ENCODE measurements at places on chromosomes 1 and 21. TPM values are rescaled to one million over a fixed set of nuclear protein-coding genes. Genes with fewer than 3 reads are reported as not detected.
A peak's percentile ranks its signal among the peaks of the same experiment; 100 is the strongest.

DNA sequence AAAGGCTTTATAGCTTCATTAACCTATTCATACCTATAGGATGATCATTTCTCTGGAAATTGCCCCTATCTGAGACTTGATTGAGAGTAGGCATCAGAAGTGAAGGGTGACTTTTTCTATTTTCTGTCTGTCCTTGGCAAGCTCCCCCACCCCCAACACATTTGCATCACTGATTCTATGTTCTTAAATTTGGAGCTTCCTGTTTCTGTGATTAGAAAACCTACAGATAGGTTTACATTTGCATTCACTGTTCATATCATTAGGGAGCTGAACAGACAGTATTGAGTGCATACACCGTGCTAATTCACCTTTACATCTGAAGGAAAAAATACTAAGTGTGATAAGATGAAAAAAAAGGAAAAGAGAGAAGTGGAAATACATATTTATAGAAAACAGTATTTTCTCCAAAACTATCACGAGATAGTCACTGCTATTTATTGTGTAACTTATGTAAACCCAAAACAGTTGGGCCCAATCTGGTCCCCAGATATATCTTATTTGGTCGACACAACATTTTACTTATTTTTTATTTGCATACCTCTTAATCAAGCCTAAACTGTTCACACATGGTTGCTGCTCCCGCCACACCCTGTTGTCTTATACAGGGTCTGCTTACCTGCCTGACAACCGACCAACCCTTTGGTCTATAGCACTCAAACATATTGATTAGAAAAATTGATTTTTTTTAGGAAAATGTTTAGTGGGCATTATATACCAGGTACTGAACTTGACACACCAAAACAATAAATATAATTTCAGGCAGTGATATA lies 218.8 kb downstream of the NTNG1 start:
- no peak for DNase-seq

The SPAG17 gene
- 1.2 TPM for total RNA-seq

DNA sequence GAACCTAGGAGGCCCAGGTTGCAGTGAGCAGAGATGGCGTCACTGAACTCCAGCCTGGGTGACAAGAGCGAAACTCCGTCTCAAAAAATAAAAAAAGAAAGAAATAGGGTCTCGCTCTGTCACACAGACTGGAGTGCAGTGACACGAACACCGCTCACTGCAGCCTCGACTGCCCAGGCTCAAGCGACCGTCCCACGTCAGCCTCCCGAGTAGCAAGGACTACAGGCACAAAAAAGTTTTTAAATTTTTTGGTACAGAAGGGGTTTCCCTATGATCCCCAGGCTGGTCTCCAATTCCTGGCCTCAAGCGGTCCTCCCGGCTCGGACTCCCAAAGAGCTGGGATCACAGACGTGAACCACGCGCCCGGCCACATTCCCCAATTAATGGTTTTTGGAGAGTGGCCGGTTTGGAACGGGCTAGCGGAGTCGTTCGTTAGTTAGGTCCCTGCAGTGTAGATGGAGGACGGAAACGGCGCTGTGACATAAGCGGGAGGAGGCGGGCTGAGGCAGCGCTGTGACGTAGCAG lies 611 bp upstream of the GUK1 start:
- DNase-seq = no peak

The SOD1 gene
- total RNA-seq = 155 TPM

GRCh38 chr21:15775981-15776380 lies 46.2 kb downstream of the USP25 start:
- DNase-seq = no peak

DNA sequence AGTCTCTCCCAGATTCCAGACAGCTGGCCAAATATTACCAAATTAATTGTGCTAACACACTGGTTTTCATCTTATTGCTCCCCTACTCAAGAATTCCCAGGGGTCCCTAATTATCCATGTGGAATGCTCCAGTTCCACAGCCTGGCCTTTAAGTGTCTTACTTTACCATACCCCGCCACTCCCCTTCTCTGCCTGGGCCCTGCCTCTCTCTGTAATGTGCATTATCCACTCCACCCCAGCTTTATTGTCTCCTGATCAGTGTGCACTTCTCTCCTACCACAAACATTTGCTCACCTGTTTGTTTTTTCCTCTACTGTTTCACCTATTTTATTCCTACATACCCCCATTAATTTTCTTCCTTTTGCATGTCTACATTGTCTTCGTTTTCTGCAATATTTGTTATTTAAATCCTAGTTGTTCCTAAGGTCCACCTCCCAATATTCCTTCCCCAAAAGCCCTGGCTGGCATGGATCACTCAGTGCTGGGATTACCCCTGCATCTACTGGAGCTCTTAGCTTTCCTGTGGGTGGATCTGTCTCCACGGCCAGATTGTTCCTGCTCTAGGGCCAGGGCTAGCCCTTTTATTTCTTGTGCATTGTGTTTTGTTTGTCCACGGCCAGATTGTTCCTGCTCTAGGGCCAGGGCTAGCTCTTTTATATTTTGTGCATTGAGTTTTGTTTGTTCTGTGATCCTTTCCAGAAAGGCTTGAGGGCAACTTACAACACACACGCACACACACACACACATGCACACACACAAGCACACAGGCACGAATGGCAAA lies 33.4 kb upstream of the ATP1B1 start:
- no peak for DNase-seq

DNA sequence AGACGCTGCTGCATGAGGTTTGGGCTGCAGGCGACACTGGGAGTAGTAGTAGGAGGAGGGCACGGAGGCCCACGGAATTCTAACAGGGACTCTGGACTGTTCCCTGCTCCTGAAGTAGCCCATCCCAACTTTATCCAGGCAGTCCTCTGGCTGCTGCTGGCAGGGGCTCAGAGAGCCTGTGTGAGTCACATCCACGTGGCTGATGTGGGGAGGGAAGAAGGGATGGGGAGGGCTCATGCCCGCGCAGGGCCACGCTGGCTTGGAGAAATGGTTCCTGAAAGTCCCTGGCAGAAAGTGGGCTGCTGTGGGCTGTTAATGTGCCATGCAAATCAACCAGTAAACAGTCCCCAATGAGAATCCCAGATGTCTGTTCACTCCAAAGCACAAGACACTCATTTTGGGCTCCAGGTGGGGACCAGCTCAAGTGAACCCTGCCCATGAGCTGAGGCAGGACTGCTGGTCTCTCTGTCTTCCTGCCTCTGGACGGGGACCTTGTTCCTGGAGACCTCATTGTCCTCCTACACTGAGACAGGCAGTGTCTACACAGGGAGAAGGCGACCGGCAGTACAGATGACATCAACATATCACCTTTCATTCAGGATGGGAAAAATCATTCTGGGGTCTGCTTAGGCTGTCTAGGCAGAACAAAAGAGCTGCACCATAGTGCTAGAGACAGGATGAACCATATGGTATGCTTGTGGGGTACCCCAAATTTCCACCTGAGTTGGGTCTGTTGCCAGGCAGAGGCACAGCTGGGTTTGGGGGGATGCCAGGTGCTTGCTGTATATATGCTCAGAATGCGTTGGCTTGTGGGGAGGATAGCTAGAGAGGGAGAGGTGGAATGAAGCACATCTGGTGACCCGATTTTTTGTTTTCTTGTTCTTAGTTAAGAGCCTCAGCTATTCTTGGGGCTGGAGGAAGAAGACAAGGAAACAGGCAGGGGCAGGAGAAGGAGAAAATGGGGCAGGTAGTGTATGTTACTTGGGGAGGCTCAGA lies 57.9 kb upstream of the FMOD start:
- DNase-seq = peak; percentile 90

The PGLYRP4 gene
- total RNA-seq = not detected

DNA sequence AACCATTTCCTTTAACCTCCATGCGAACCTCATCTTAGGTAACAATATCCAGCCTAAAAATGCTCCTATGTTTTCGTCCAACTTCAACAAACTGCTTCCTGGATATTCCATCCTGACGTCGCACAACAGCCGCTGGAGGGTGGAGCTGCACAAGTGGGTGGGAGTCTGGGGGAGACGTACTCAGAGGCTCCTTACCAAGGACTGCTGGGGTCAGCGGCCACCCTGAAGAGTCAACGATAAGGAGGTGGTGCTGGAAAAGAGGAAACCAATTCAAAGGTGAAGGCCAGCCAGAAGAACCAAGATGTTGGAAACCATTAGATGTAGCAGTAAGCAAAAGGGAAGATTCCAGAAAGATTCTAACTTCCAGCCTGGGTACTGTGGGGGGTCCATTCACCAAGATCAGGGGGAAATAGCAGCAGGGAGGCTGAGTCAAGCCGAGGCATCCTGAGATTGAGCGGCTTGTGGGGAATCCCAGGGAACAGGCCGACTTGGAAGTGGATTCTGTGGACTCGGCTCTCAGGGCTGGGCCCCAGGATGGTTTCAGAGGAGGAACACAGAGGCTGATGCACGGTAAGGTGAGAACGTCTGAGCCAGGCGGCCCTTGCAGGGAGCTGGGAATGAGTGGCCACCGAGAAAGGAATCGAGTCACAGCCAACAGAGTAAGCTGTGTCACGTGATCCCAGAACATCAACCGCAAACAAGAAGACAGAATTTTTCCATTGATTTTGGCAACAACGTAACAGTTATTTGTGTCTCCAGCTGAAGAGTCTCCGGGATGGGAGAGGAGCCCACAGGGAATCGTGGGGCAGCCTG lies 375.7 kb downstream of the NPHP4 start:
- DNase-seq = peak; percentile 18

DNA sequence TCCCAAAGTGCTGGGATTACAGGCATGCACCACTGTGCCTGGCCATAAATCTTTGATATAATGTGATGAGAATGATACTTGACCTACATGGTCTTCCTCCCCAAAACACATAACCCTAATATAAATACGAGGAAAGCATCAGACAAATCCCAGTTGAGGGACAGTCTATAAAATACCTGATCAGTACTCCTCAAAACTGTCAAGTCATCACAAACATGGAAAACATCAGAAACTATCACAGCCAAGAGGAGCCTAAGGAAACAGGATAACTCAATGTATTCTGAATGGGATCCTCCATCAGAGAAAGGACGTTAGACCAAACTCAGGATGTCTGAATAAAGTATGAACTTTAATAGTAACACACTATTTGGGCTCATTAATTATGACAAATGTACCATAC lies 172.4 kb downstream of the NTPCR start:
- no peak for DNase-seq

DNA sequence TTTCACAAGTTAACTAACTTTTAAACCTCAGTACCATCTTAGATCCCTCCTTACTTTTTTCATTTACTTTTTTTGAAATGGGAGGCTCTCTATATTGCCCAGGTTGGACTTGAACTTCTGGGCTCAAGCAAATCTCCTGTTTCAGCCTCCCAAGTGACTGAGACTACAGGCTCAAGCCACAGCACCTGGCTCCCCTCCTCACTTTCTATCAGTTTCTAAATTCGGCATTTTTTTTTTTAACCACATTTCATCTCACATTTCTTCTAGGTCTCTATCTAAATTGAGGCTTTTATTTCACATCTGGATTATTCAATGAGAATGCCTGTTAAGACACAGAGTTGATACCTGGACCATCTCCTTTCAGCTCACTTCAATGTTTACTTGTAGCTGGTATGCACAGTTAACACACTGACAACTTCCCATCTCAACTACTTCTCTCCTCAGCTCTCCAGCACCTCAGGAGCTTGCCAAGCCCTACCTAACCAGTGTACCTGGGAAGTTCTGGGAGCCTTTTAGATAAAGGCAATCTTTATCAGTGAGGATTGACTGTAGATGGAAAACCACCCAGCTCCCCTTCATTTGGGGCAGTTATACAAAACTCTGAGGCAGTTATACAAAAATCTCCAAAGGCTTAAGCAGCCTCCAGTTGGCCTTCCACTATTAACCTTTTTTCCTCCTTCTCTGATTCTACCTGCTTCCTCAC lies 3.4 kb downstream of the USP33 start:
- no peak for DNase-seq
